Mesenchymal stem cell (in vitro differentiated cells and primary cell): ENCODE measurements at places on chromosomes 11 and 22.

DNA sequence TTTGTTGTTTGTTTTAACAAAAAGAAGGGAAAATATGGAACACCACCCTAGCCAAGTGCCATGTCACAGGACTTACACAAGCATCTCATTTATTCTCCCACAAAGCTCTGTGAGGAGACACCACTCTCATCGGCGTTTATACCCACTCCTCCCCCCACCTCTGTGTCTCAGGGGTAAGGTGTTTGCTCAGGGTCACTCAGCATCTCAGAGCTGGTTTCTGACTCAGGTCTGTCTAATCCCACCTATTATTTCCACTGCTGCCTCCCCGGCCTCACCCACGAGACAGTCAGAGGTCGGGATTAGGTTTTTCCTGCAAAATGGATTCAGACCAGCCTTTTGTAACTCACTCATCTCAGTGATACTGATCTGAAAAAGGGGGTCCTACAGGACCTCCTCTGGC lies 786.0 kb downstream of the OPCML start:
- no peak for DNase-seq

DNA sequence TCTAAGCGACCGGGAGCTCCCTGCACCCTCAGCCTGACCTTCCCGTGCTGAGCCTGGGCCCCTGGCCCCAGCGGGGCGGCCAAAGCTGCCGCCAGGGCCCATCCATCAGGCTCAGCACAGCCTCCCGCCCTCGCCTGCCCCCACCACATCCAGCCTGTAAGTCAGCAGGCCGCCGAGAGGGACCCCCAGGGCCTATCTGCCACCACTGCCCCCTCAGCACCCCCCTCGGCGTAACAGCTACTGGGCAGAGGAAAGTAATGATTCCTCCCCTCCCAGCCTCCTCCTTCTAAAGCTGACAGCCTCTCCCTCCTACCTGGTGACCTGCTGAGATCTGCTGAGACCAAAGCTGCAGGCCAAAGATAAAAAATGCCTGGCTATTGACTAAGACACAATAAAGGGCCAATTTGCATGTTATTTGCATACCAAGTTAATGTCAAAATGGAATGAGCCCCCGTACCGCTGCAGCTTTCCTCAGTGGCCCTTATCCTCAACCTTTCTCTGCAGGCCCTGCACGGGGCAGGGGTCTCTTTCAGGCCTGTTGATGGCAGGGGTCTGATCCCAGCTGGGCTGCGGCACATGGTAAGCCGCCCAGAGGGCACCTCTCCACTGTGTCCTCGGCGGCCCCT lies 51.6 kb downstream of the RPUSD4 start:
- no peak for DNase-seq

DNA sequence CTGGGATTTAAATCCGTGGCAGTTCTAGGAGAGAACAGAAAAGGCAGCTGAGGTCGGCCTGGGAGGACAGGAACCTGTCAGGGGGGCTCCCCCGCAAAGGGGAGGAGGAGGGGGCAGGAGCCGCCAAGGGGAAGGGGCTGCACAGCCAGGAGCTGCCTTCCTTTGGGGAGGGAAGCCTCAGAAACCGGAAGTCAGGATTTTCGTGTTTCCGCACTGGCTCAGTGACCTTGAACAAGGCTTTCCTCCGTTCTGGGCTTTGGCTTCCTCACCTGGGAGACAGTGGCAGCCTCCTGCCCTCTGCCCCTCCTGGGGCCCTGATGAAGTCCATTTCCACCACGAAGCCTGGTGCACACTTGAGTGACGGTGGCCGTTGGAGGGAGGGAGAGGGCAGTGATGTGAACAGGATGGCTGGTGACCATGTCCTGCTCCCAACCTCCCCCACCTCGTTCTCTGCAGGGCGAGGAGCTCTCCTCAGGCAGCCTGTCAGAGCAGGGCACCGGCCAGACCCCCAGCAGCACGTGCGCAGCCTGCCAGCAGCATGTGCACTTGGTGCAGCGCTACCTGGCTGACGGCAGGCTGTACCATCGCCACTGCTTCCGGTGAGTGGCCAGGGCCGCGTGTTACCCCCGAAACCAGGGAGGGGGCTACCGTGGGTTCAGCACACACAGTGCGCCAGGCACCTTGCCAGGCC lies 12.6 kb downstream of the MICALL1 start:
- no peak for DNase-seq

DNA sequence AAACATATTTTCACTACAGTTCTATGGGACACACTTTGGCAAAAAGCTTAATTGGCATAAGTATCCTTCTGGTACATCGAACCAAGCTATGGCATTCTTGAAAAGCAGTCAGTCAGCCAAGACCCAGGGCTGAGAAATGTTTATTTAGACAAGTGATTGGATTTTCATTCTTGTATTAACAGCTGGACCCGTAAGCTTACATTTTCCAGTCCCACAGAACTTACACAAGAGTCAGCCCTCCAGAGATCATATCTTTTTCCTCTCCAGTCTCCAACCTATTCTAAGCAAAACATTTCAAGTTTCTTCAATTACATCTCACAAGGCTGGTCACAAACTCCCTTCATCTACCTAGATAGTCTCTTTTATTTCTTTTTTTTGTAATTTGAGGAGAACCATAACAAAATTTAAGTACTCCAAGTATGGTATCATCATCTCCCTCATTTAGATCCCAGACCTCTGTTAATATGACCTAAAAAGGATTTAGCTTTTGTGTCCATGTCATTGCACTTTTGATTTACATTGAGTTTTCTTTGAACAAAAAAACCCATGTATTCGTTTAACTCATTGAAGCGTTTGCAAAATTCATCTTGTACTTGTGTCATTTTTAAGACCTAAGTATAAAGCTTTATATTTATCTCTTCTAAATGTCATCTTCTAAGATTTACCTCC lies 67.9 kb upstream of the GRK3 start:
- peak; percentile 41 for DNase-seq

DNA sequence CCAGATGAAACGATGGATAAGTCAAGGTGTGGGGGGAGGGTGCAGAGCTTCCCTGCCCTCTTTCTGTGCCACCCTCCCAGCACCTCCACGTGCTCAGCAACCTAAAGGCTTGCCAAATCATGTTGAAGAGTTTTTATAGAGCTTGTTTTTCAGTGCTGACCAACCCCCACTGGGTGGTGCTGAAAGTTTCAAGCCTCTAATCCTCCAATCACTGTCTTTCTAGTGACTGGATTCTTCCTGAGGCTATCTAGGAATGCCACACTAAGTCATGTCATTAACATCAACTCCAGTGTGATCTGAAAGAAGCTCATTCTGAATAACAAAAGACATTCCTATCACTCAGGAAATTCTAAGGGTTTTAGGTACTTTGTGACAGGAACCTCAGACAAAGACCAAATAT lies 382.6 kb downstream of the DYNC2H1 start:
- no peak for DNase-seq

DNA sequence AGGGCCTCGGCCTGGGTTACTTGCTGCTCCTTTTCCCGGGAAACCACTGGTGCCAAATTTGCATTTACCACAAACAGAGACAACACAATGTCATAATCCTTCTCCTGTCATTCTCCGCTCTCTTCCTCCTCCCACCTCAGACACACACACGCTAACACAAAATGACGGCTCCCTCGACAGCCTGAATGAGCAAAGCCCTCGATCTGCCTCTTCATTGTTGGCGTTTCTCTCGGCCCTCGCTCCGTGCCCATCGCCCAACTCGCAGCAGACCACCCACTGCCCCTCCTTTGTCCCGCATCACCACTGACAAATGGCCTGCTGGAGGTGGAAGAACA lies 12.5 kb upstream of the TCF20 start:
- DNase-seq: no peak

DNA sequence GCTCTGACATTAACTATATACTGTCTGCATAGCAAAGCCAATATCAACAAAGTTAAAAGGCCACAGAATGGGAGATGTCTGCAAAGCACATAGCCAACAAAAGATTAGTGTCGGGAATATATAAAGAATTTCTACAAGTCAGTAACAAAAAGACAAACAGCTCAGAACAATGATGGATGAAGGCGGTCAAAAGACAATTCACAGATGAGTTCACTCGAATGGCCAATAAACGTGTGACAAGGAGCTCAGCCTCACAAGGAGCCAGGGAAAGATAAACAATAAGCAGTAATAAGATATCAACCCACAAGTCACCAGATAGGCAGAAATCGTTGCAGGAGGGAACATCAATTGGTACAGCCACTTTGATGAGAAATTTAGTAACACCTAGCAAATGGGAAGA lies 106.0 kb upstream of the ISX start:
- DNase-seq: no peak

GRCh38 chr11:117057727-117058126 lies 40.5 kb downstream of the SIK3 start:
- no peak for DNase-seq

DNA sequence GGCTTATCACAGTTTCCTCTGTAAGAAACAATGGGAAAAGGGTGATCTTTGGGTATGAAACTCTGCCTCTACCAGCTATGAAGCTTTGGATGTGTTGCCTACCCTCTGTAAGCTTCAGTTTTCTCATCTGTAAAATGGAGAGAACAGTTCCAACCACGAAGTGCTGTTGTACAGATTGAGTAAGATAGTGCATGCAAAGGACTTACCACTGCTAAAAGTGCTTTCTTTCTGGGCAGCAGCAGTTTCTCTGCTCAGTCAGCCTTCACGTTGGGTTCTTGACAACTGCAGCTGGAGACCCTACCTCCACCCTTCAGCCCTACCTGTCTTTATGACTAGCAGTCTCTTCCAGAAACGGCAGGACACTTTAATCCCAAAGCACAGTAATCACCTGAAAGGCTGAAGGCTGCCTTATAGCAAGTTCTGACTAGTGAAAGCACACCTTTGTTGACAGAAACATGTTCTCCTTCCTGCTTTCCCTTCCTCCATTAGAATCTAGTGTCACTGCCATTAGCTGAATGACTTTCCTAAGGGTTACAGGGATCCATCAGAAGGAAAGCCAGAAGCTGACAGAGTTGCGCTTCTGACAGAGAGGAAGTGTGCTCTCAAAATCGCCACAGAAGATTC lies 91.4 kb downstream of the RPL27A start:
- no peak for DNase-seq

DNA sequence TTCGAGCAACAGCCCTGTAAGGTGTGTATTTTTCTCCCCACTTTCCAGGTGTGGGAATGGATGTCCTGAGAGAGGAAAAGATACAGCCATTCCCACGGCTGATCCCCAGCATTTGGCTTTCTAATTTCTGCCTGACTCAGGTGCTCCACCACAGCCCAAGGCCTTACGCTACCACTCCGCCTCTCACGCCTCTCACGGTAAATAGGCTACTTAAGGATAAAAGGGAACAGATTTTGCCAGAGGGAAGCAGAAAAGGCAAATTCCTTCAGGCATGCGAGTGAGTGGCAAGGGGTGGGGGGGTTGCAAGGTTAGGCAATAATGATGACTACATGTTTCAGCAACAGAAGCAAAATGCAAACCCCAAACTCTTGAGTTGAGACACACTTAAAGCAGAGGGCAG lies 9.2 kb downstream of the PVALB start:
- no peak for DNase-seq

- DNase-seq: peak; percentile 57
Observed at GRCh38 chr11:24390016-24390415, 106.8 kb upstream of the LUZP2 start.

DNA sequence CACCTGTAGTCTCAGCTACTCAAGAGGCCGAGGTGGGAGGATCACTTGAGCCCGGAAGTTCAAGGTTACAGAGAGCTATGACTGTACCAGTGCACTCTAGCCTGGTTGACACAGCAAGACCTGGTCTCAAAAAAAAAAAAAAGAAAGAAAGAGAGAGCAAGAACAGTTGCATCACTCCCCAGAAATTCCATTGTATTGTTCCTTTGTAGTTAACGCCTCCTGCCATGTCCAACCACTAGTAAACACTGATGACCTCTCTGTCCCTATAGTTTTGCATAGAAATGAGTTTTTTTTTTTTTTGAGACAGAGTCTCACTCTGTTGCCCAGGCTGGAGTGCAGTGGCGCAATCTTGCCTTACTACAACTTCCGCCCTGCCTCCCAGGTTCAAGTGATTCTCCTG lies 10.8 kb downstream of the PATL1 start:
- no peak for DNase-seq

- DNase-seq: no peak
Observed at GRCh38 chr11:116980136-116980793, 118.0 kb downstream of the SIK3 start.

DNA sequence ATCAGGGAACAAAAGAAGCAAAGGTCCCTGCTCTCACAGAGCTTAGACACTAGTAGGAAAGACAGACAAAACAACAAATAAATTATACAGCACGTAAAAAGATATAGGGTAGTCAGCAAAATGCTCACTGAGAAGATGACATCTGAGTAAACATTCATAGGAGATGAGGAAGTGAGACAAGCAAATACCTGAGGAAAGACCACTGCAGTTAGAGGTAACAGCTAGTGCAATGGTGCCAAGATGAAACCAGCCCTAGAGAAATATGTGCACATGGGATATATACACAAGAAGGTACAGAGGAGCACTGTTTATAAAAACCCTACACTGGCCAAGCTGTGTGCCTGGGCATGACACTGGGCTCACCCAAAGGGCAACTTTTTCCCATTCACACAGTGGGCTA lies 9.8 kb downstream of the CYP2R1 start:
- no peak for DNase-seq

DNA sequence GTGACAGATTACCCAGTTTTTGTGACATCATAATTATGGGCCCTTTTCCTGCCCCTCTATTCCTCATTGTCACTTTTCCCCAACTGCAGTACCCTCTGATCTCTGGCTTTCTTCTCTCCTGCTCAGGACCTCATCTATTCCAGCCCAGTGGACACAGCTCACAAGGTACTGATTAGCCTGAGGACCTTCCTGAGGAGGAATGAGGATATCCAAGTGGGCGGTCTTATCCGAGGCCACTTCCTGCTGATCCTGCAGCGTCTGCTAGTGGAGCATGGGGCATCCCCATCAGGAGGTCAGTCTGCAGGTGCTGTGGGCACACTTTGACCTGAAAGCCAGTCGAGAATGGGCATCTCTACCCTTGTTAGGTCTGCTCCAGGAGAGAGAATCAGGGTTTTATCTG lies 24.5 kb upstream of the CCDC134 start:
- no peak for DNase-seq

GRCh38 chr22:33325232-33326004 lies 267.2 kb upstream of the SYN3 start:
- no peak for DNase-seq

DNA sequence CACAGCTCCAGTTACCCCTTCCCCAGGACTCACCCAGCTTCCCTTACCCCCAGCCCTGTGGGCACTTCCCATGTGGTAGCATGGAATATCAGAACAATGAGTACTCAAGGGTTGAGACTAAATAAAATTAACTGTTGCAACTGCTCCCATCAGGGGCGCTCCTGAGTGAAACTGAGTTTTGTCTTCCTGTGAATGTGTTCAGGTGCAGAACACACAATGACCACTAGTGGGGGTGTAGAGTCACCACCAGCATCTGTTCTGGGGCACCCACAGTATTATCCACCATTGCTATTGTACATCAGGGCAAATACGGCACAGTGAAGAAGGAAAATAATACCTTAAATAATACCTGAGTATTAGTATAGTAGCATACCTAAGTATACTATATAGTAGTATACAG lies 689.7 kb downstream of the TBC1D22A start:
- no peak for DNase-seq
